NCI-H526 (cell line): ENCODE measurements at places on chromosomes 1 and 21.

- DNase-seq: no peak
Observed at GRCh38 chr1:230403442-230403841, 22.7 kb downstream of the PGBD5 start.

GRCh38 chr1:204123376-204123775 is 28.5 kb downstream of the ETNK2 start:
- DNase-seq: peak; percentile 39

GRCh38 chr21:42302076-42302650 is 13.0 kb downstream of the TFF3 start:
- peak; percentile 38 for DNase-seq

DNA sequence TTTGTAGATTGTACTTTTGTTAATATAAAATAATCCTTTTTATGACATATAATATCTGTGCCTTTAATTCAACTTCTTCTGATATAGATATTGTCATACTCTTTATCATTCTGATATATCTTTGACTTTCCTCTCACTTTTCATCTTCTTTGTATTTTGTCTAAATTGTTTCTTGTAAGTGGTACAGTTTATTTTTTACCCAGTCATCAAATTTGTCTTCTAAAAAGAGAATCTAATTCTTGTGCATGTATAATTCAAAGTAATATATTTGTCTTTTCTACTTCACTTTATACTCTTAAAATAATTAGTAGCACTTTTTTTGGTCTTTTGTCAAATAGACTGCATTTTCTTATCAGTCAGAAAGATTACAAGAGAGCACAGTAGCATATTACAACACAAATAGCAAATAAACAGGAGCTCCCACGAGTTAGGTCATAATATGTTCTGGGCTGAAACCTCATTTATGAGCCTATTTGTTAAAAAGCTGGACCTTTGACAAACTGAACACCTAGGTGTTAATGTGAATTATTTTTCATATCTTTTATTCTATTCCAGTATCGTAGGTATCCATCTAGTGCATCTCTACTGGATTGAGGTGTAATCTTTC is 379.7 kb upstream of the B3GALT2 start:
- no peak for DNase-seq

GRCh38 chr1:230869500-230869899 is 1.2 kb upstream of the C1orf198 start:
- no peak for DNase-seq

DNA sequence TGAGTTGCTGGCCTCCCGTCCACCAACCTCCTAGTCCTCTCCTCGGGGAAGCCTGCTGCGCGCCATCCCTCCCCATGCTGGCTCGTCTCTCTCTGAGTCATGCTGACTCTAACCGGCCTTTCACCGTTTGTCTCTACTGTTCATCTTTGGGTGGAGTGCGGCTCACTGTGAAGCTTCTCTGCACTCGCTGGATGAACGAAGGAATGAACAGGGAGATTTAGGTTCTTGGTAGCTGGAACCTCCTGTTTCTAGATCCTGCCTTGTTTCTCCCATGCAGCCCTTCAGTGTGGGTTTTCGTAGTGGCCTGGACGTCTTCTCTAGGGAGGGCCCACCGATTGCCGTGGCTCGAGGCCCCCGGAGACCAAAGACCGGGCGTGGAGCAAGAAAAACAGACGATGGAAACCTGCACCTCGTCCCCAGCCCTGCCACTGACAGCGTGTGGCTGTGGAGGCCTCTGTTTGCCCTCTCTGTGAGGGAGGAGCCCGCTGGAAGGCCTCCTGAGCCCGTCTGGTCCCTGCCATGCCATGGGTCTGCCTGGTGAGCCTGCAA is 227.6 kb upstream of the C1orf174 start:
- no peak for DNase-seq

DNA sequence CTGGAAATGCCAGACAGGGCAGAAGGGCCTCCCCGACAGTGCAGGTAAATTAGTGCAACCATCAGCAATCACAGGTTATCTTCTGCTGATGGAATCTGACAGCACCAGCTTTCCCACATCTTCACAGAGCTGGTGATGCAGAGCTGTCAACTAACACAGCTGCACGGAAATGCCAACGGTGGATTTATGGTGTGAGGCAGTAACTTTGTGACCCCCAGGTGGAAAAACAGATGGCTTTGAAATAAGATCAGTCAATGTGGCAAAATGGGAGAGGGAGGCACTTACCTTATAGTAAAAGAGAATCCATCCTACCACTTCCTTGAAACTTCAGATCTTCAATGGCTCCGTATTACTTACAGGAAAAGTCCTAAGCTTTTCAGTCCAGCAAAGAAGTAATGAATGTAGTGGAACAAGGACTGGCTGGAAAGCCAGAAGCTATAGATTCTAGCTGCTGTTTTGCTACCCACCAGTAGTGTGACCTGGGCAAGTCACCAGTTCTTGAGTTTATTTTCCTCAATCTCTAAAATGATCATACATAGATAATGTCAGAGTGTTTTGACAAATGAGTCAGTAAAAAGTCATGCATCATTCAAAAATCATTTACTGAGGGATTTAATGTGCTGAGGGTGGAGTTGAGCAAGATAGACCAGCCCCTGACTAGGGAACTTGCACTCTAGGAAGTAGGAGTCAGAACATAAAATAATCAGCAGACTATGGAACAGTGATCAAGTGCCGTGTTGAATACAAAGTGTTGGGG is 245.7 kb upstream of the JUN start:
- no peak for DNase-seq

DNA sequence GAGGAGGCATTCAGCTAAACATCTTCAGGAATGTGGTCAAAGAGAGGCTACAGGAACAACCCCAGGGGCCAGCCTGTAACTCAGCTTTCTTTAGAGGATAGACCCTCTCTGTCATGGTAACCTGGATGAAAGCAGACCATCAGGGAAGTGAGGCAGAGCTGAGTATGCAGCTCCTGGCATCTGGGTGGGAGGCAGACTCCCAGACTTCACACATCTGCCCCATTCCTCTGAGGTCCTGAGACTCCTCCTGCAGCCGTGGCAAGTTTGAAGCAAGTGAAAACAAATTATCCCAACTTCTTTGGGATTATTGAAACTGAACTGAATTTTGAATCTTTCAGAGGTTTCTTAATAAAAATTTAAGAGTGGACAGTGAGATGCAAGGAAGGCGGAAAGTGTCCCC is 126.1 kb upstream of the KIAA0040 start:
- no peak for DNase-seq
